ENCODE measurements at places on chromosomes 7 and 10. TPM values are rescaled to one million over a fixed set of nuclear protein-coding genes. Genes with fewer than 3 reads are reported as not detected.
A peak's percentile ranks its signal among the peaks of the same experiment; 100 is the strongest.

The GFRA1 gene
- total RNA-seq, result not detected

The UNCX gene
- total RNA-seq, result not detected

The SPDYE8 gene
- not detected for total RNA-seq

The SPDYE5 gene
- total RNA-seq, result not detected

The PLXDC2 gene
- not detected for total RNA-seq

The CARD11 gene
- 79.2 TPM for total RNA-seq

The POLR2J3 gene
- total RNA-seq, result 48.3 TPM

The PKD2L1 gene
- not detected for total RNA-seq

The TAS2R41 gene
- total RNA-seq, result not detected

The OR6B1 gene
- not detected for total RNA-seq

- no peak for DNase-seq
These were observed 37.1 kb upstream of the GNAT3 start for GRCh38 chr7:80548840-80549530.

DNA sequence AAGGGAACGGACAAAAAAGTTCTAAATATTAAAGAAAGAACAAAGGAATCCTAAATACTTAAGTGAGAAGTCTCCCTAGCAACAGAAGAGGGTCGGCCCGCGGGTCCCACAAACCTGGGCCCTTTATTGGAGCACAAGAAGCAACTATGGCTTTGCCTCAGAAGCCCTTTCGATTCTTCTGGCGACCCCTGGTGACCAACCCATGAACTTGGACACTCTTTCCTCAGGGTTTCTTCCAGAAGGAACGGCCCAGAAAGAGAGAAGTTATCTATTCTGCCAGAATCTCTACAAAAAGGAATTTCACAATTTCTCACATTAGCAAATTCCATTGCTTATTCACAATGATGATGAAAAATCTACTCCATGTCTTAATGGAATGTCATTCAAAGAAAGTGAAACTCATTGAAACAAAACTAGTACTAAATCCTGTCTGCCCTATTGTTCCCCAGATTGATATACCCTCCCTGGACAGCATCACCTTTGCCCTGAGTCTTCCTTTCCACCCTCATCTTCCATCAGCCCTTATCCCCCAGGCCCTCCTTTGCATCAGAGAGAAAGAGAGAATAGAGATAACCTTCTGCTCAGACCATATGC is 43.7 kb downstream of the CPVL start:
- peak; percentile 84 for DNase-seq

DNA sequence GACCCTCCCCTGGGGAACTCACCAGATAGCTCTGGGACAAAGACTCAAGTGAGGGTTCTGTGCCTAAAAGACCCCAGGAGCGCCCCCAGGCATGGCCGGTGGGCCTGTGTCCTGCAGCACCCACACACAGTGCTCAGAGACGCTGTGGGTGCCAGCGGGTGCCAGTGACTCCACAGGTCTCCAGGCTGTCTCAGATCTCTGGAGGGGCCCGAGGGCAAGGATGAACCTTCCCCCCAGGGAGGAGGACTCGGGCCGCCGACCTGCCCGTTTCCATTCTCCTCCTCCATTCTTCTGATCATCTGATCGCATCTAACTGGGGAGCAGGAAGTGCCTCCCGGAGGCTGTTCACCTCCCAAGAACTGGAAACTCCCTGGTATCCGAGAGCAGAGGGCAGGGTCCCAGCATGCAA is 980 bp downstream of the ADAM8 start:
- DNase-seq, result peak; percentile 53

- no peak for DNase-seq
These were observed 613.9 kb upstream of the CELF2 start for GRCh38 chr10:10403762-10404161.

DNA sequence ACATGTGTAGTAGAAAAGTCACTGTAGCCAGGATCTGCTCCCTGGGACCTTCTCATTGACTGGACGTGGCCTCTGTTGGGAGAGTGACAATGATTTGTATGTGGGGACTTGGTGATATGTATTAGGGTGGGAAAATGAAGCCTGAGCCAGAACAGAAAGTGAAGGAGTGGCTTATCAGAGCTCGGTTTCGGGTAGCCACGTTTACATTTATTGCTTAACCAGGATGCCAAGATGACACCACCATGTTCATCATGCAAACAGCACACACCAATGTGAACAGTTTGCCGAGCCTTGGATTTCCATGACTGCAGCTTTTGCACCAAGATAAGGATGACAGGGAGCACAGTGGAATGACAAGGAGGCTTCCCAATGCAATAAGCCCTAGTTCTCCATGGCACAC is 112.8 kb upstream of the STK17A start:
- DNase-seq, result no peak

- no peak for DNase-seq
These were observed 94.4 kb downstream of the GLRX3 start for GRCh38 chr10:130230611-130231010.

GRCh38 chr7:17989546-17989945 is 38.1 kb downstream of the PRPS1L1 start:
- no peak for DNase-seq

DNA sequence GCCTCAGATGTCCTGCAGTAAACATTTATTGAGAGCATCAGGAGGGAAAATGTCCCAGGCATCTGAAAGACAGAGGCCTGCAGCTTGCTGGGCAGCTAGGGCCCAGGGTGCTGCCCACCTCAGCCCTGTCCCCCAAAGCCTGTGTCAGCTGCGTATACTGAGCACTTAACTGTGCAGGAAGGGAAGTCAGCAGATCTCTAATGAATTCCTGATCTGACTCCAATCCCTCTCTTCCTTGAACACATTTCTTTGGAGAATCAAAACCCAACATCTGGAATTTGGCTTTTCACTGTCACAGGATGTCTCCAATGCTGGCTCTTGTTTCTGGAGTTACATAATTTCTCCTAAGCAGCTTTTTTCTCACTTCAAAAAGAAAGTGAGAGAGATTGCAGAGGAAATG is 364.7 kb upstream of the NFE2L3 start:
- no peak for DNase-seq

- no peak for DNase-seq
These were observed 46.9 kb downstream of the ZNF438 start for GRCh38 chr10:30984563-30985328.

DNA sequence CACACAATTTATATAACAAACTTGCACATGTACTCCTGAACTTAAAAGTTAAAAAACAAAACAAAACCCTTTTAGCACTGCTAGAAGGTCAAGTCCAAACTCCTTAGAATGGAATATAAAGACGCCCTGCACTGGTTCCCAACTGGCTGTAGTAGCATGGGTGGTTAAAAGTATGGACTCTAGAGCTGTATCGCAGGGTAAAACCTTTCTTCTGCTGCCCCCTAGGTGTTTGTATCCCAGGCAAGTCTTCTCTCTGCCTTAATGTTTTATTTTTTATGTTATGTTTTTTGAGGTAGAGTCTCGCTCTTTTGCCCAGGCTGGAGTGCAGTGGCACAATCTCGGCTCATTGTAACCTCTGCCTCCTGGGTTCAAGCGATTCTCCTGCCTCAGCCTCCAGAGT is 35.2 kb downstream of the LSMEM1 start:
- DNase-seq, result no peak

- no peak for DNase-seq
These were observed 109.9 kb downstream of the HECTD2 start for GRCh38 chr10:91519899-91520514.

DNA sequence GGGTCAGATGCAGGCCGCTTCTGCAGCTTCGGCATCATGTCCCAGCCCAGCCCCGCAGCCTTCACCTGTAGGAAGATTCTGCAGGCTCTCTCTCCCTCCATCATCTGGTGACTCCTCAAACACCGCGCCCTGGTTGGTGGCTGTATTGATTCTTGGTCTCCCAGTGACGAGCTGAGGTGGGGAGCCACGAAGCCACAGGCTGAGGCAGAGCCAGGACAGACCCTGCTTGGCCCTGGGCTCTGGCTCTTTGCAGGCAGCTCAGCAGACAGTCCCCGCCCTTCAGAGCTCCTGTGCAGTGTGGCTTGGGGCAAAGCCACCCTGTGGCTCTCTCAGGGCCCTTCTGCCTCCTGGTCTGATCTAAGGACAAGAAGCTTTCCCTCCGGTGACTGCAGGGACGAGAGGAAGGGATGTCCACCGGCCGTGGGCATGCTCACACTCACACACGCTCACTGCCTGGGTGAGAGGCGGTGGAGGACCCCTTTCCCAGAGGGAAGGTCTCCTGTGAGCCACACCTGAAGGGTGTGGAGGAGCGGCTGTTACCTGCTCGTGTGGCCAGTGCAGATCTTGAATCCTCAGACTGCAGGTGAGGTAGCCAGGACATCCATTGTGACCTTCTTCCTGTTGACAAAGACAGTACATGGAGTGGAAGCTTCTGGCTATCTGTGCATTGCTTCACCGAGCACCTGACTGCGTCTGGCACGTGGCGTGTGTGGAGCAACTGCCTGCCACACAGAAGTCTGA is 79.6 kb downstream of the INPP5A start:
- no peak for DNase-seq

GRCh38 chr10:1858547-1858946 is 121.2 kb upstream of the ADARB2 start:
- DNase-seq, result no peak

DNA sequence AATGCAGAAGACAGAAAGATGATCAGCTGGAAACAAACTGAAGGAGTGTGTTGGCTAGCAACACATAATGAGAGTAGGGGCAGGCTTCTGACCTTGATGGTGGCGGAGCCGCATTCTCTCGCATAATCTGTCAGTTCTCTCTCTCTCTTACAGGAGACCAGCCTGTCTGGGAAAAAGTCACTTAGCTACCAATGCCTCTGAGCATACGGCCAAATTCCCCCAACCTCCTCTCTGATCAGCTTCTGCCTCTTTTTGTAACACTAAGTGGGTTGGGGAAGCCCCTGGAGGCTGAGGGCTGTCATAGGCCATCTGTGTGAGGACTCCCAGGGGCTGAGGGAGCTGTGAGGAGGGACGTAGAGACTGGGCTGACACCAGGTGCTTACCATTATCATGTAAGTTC is 104.6 kb downstream of the HIPK2 start:
- no peak for DNase-seq

GRCh38 chr10:104678658-104679057 is 37.6 kb downstream of the SORCS3 start:
- DNase-seq, result no peak

DNA sequence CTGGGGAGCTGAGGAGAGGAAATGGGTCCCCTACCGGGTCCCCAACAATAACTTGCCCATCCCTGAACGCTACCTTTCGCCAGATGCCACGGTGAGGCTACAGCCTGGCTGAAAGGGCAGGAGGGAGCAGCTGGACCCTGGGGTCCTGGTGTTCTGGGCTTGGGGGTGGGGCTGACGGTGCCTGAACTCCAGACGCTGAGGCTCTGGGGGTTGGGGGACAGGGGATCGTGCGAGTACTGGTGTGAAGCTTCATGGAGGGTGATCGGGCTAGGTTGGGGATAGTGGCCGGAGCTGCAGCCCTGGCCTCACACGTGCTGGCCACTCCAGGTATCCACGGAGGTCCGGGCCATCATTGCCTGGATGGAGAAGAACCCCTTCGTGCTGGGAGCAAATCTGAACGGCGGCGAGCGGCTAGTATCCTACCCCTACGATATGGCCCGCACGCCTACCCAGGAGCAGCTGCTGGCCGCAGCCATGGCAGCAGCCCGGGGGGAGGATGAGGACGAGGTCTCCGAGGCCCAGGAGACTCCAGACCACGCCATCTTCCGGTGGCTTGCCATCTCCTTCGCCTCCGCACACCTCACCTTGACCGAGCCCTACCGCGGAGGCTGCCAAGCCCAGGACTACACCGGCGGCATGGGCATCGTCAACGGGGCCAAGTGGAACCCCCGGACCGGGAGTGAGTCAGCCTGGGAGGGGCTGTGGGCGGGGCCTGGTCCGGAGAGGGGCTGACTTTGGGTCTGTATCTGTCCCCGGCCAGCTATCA is 8.3 kb downstream of the AEBP1 start:
- DNase-seq, result peak; percentile 67

- DNase-seq, result no peak
These were observed 757.1 kb downstream of the SORCS3 start for GRCh38 chr10:105398202-105398601.

DNA sequence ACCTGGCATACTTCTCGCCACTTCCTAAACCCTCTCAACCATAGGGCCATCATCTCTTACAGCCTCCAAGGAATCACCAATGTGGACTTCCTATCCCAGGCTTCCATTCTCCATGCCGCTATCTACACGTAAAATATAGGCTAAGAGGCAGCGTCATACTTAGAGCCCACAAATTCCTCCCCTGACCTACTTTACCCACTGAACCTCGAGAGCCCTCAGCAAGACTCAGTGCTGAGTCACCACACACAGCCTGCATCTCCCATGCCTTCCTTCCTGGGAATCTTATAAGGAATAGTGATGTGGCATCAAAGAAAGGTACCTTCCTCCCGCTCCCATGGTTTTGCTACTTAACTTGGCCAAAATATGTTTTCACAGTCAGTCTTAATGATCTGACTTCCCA is 435.6 kb upstream of the NFE2L3 start:
- no peak for DNase-seq

GRCh38 chr7:80018941-80019808 is 115.5 kb upstream of the GNAI1 start:
- peak; percentile 33 for DNase-seq

DNA sequence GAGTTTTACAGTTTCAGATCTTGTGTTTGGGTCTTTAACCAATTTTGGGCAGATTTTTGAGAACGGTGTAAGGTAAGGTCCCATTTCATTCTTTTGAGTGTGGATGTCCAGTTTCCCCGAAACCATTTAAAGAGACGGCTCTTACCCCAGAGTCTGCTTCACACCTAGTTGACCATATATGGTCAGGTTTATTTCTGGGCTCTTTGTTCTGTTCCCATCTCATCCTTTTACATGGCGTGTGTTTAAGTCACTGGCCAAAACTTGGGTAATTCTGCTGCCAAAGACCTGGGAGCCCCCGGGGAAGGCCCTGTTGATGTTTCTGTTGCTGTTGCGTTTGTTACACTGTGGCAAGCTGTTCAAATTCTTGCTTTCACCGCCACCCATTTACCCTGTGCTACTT is 120.1 kb downstream of the PTPRN2 start:
- DNase-seq, result no peak

GRCh38 chr10:6024334-6024682 is 37.9 kb downstream of the IL2RA start:
- no peak for DNase-seq

DNA sequence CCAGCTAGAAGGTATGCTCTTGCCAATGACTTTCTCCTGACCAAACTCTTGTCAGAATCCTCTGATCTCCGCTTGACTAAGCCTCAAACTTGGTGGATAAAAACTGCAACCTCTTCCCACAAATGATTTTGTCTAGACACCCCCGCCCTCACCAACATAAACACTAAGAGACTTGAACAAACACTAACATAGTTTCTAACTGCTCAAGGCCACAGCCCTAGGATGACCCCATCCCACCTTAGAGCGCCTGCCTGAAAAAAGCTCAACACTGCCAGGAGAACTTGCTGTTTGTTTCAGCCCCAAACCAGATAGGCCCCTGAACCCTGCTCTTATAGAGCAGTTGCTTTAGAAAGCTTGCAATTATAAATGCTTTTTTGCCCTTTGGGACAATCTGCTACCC is 71.8 kb downstream of the LRRN3 start:
- DNase-seq, result no peak

Data from Calu3 (cell line).